Subcutaneous preadipocyte (primary cell): ENCODE measurements at places on chromosomes 3 and 15. TPM values are rescaled to one million over a fixed set of nuclear protein-coding genes. Genes with fewer than 3 reads are reported as not detected.

Gene KNG1
- not detected in 2 replicates for total RNA-seq

Gene SCN5A
- total RNA-seq = 0.20 and 0.37 TPM in 2 replicates

Gene WNT5A
- 7.0 and 25.6 TPM in 2 replicates for total RNA-seq

Gene NUSAP1
- 60.6 and 79.0 TPM in 2 replicates for total RNA-seq

Gene SH3GL3
- total RNA-seq = under 0.01 and 0.20 TPM in 2 replicates

Gene TRIM59
- total RNA-seq = 11.0 and 27.2 TPM in 2 replicates

Gene MBD4
- 22.4 and 23.5 TPM in 2 replicates for total RNA-seq

Gene ZPLD1
- not detected in 2 replicates for total RNA-seq

Gene FGD5
- total RNA-seq = 5.3 and 10.3 TPM in 2 replicates

Gene TM4SF18
- 0.37 and 0.39 TPM in 2 replicates for total RNA-seq

Gene NKTR
- total RNA-seq = 55.1 and 62.8 TPM in 2 replicates

Gene SCAMP5
- 0.59 and 1.1 TPM in 2 replicates for total RNA-seq

Gene DAG1
- 37.8 and 48.3 TPM in 2 replicates for total RNA-seq

Gene CCR2
- not detected in 2 replicates for total RNA-seq

Gene ATP13A5
- not detected in 2 replicates for total RNA-seq

Gene RPUSD2
- 11.8 and 12.3 TPM in 2 replicates for total RNA-seq

Gene CYP19A1
- total RNA-seq = 6.3 and 34.5 TPM in 2 replicates

Gene PLXNB1
- total RNA-seq = 18.4 and 21.3 TPM in 2 replicates

Gene KCNAB1
- total RNA-seq = under 0.01 TPM in 1 of 2 replicates, not detected in the other

Gene RLBP1
- total RNA-seq = not detected in 2 replicates

Gene PLCH1
- total RNA-seq = under 0.01 and 0.37 TPM in 2 replicates

Gene TMEM40
- 0.20 TPM in 1 of 2 replicates, not detected in the other for total RNA-seq

Gene SLC22A13
- total RNA-seq = 0.37 and 1.2 TPM in 2 replicates

Gene AHSG
- total RNA-seq = not detected in 2 replicates

Gene ANKRD34C
- not detected in 2 replicates for total RNA-seq

Gene PLA2G4E
- not detected in 2 replicates for total RNA-seq

Gene PRR20G
- not detected in 2 replicates for total RNA-seq

Gene TMED3
- total RNA-seq = 81.3 and 87.8 TPM in 2 replicates

Gene ASB14
- total RNA-seq = not detected in 2 replicates

Gene SLCO2A1
- total RNA-seq = under 0.01 TPM in 2 replicates

Gene PARP15
- 0.20 and 0.73 TPM in 2 replicates for total RNA-seq

Gene SEMA6D
- total RNA-seq = under 0.01 and 0.59 TPM in 2 replicates

Gene LRRC31
- total RNA-seq = not detected in 2 replicates

Gene LTK
- total RNA-seq = 0.20 TPM in 1 of 2 replicates, not detected in the other

Gene CHRM5
- under 0.01 TPM in 1 of 2 replicates, not detected in the other for total RNA-seq

Gene KCNH8
- total RNA-seq = not detected in 2 replicates

Gene MOBP
- not detected in 2 replicates for total RNA-seq

Gene ARHGEF26
- 2.2 and 5.5 TPM in 2 replicates for total RNA-seq
